ENCODE measurements at places on chromosomes 16 and 17.
A peak's percentile ranks its signal among the peaks of the same experiment; 100 is the strongest.

GRCh38 chr16:85316321-85316919 is 204.1 kb upstream of the CIBAR2 start:
- peak; percentile 48 for DNase-seq

GRCh38 chr16:88886845-88887521 is 20.5 kb upstream of the PABPN1L start:
- no peak for DNase-seq

DNA sequence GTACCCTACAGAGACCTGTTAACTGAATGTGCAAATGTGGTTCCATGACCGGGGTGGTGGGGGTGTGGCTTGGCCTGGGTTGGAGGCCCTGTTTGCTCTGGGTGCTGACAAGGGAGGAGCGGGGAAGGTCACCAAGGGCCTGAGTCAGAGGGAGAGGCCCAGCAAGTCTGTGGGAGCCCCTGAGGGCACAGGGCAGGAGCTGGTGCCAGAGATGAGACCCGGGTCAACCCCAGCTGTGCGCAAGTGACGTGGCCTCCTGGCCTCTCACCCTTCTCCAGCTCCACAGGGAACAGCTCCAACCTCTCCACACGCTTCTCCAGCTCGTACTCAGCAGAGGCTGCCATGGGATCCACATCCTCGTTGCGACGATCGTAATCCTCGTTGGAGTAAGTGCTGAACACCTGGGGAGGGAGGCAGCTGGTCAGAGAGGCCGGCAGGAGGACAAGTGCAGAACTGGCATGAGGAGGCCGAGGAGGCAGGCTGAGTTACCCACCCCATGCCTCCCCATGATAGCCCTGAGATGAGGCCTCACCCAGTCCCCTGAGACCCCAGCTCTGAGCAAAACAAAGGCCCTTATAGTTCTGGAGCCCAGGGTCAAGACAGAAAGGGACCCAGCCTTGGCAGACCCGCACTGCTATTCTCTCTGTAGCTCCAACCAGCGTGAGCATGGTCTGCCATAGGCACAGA is 5.5 kb downstream of the PPP1R9B start:
- DNase-seq: no peak

GRCh38 chr16:11231367-11231970 is 24.5 kb downstream of the SOCS1 start:
- DNase-seq: no peak

DNA sequence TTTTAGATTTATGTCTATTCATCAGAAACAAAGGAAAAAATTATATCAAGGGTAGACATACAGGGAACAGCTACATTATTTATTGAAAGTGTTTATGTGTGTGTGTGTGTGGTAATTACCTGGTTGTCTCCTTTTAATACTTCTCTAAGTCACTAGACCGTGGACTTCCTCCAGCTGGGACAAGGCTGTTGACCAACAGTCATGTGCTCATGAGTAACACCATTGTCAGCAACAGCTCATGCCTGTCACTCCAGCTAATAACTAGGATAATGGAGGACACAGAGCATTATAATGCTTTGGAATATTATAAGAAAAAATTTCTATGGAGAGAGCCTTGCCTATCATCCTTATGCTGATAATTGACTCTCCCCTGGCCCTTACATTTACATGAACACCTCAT is 125.3 kb upstream of the SALL1 start:
- DNase-seq: no peak

DNA sequence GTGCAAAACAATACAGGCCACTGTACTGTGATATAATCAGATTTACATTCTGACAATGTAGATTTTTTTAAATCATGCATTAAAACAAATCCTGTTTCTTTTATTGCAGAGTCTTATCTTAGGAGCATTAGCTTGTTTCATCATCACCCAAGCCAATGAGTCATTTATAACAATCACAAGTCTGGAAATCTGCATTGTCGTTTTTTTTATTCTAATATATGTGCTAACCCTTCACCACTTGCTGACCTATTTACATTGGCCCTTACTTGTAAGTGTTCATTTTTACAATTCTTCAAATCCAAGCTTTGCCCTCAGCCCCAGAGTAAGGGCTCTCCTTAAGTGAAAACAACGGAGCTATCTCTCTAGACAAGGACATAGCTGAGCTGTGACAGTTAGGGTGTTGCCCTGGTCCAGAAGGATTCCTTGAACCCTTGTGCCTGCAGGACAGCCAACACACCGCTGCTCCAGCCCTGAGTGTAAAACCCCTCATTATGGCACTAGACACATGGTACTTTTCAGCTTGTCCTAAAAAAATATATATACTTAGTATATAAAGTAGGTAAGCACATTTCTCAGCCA is 3.7 kb downstream of the CMTM1 start:
- no peak for DNase-seq

GRCh38 chr17:73478768-73479424 is 165.3 kb downstream of the SDK2 start:
- no peak for DNase-seq

- DNase-seq: no peak
These were observed 14.2 kb downstream of the MYO18A start for GRCh38 chr17:29165800-29166506.

- no peak for DNase-seq
These were observed 181.2 kb upstream of the AXIN2 start for GRCh38 chr17:65742403-65743307.

GRCh38 chr16:68089067-68089466 is 3.9 kb downstream of the NFATC3 start:
- DNase-seq: no peak
